ENCODE measurements at places on chromosomes 2 and 18. TPM values are rescaled to one million over a fixed set of nuclear protein-coding genes. Genes with fewer than 3 reads are reported as not detected.
A peak's percentile ranks its signal among the peaks of the same experiment; 100 is the strongest.

DNA sequence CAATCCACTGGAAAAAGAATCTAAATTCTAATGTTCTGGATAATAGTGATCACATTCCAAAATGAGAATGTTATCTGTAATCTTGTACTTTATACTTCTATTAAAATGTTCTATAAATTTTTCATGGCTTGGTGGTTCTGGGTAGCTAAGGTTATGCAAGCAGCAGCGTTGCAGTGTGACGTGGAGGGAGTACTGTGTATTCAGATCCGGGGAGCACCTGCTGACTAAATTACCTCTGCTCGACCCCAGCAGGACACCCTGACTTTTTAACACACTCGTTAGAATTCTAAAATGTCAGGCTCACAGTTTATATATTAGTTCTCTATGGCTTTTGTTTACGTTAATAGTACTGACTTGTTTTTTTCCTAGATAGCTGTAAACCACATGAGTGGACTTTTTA lies 13.0 kb downstream of the ATIC start:
- no peak for DNase-seq

- DNase-seq: no peak
These were observed 121.3 kb downstream of the NDUFA10 start for GRCh38 chr2:239903803-239904202.

GRCh38 chr18:13563390-13563805 lies 163.0 kb downstream of the FAM210A start:
- DNase-seq: no peak

- no peak for DNase-seq
These were observed 43.3 kb upstream of the LCLAT1 start for GRCh38 chr2:30403592-30404312.

DNA sequence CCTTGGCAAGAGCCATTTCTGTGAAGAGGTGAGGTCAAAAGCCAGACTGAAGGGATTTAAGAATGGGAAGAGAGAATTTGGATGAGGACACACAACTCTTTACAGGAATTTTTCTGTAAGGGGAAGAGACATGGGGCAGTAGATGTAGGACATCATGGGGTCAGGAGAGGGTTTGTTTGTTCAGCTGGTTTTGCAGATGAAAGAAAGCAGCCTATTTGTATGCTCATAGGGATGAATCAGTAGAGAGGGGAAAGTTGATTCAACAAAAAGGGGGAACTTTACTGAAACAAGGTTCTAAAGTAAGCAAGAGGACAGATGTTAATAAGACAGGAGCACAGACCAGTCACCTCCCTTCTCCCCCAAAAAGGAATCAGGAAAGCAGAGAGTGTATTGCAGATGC lies 11.2 kb downstream of the SCG2 start:
- no peak for DNase-seq

- DNase-seq: peak; percentile 77
These were observed 125.4 kb downstream of the CTIF start for GRCh38 chr18:48663931-48664847.

The CYTIP gene
- 470 TPM for total RNA-seq

Data from activated CD4-positive, alpha-beta T cell treated with anti-CD3 and anti-CD28 coated beads for 36 hours (primary cell).